ENCODE measurements at places on chromosomes 6 and 20.

DNA sequence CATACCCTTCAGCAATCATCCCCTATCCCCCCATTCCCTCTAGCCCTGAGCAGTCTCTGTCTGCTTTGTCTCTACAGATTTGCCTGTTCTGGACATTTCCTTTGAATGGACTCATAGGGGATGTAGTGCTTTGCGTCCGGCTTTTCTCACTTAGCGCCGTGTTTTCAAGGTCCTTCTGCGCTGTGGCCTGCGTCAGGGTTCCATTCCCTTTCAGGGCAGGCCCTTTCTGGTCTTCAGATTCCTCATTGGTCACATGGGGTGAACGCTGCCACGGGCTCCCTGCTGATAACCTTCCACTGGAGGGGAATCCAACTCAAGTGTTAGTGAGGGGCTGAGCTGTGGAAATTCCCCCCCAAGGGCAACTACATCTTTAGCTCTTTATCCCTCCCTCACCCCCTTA is 36.4 kb upstream of the APCDD1L start:
- DNase-seq = no peak

- no peak for DNase-seq
Measured at GRCh38 chr6:118586746-118587485, 38.8 kb downstream of the PLN start.

GRCh38 chr6:21091411-21091810 is 502.1 kb upstream of the SOX4 start:
- no peak for DNase-seq

DNA sequence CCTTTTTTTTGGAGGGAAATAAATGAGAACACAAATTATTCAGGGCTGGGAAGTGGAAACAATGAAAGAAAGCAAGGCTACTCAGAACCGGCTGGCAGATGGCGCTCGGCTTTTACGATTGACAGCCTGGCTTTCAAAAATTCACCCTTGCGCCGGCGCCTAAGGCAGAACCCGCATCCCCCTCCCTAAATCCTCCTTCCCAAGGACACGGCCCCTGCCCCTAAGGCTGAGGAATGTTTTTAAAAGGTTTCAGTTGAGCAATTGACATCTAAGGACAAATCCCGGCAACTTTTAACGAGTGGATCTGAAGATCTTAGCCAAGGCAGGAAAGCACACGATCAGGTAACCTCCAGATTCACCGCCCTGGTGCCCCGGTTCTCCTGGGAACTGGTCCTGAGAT is 16.3 kb downstream of the GNAS start:
- DNase-seq = no peak

DNA sequence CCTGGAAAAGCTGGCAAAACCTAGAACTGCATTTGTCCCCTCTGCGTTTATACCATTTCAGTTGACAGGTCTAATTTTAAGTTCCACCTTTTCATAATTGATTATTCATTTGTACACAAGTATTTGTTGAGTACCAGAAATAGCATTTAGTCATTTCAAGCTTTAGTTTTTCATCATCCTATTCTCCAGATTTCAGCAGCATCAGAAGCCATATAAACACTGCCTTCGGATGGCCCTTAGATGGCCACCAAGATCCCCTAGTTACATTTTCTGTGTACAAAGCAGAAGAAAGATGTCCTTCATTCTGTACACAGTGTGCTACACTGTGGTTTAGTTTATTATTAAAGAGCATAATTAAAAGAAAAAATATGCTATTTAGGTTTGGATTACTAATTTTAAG is 131.4 kb downstream of the LAMA2 start:
- DNase-seq = no peak

GRCh38 chr6:79374308-79374707 is 139.8 kb upstream of the HMGN3 start:
- DNase-seq = no peak

GRCh38 chr6:105272786-105273185 is 93.0 kb upstream of the POPDC3 start:
- no peak for DNase-seq

DNA sequence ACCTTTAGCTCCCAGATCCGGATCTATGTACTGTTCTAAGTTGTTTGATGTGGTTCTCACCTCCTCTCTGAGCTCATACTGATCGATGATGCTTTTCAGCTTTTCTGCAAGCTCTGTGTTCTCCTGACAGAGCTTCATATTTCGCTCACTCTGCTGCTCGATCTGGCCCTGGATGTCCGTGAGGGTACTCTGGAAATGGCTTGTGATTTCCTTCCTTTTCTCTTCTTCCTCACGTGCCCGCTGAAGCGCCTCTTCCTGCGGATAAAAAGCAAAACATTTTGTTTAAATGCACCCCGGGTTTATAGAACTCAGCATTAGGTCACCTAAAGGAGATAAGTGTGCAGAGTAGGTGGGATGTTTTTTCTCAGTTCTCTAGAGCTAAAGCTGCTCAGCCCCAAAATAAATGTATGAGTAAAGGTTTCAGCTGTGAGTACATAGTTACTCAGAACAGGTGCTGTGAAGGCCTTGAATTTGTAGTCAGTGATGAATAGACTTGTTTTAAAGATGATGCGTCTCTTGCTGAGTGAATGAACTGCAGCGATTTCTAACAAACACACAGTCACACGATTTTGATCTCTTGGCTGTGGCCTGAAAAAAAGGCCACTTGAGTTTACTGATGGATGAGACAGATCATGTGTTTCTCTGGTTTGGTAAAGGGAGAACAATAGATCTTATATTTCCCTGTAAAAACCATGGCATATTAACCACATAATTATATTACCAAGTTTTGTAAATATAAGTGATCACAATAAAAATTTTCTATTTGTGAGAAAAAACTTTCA is 29.1 kb downstream of the TXLNB start:
- DNase-seq = peak; percentile 8

DNA sequence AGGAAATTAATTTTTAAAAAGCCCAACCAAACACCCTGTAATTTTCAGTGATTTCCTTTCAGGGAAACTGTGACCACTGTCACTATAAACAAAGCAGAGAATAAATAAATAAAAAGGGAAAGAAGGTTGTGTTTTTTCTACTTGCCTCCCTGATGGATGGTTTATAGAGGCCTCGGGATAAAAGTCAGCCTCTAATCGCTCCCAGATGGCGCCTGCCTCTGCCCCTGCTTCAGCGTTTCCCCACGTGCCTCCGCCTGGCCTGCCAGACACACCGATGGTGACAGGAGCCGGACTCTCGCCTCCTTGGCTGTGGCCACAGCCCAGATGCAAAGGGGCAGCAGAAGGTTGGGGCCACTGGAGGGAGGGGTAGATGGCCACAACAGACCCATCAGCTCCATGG is 327.7 kb downstream of the CDC5L start:
- DNase-seq = no peak

DNA sequence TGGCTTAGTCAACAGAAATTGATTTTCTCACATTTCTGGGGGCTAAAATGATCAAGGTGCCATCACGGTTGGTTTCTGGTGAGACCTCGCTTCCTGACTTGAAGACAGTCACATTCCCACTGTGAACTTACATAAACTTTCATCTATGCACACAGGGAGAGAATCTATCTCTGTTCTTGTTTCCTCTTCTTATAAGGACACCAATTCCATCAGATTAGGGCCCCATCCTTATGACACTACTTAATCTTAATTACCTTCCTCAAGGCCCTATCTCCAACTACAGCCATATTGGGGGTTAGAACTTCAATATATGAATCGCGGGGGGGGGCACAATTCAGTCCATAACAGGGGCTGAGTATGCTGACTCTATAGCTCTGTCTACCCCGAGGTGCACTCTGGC is 10.6 kb upstream of the SCGN start:
- no peak for DNase-seq

DNA sequence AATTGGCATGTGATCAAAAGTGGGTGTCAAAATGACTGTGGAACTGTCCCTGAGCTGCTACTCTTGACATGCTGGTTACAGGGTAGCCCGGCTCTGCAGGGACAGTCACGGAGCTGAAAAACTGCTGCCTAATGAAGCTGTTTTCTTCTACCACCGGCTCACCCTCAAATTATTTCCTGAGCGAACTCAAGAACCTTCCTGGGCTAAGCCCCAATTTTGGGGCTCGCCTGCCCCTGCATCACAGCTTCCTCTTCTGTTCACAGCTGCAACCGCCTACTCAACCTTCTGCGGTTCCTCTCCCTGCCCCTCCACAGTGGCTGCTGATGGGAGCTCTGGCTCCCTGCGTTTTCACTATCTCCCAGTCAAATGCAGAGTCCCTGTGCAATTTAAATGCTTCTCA is 110.8 kb upstream of the MLN start:
- DNase-seq = no peak

- DNase-seq = no peak
Measured at GRCh38 chr6:43965628-43966373, 161.5 kb downstream of the MRPL14 start.

- no peak for DNase-seq
Measured at GRCh38 chr20:61524951-61525666, 273.0 kb downstream of the CDH4 start.

DNA sequence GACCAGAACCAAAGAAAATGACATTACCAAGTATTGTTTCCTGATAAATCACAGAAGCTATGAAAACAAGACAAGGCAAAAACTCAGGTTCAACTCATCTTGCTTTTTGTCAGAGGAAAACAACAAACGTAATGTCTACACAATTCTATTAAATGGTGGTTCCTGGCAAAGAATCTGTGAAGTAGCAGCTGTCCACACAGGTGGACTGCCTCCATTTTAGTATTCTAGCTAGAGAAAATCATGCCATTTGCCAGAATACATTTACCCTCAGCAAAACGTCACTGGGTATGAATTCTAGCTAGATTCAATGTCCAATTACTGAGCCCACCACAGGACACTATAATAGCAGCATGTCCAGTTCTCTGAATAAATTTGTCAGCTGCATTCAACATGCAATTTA is 125.4 kb downstream of the ADGRB3 start:
- DNase-seq = no peak

DNA sequence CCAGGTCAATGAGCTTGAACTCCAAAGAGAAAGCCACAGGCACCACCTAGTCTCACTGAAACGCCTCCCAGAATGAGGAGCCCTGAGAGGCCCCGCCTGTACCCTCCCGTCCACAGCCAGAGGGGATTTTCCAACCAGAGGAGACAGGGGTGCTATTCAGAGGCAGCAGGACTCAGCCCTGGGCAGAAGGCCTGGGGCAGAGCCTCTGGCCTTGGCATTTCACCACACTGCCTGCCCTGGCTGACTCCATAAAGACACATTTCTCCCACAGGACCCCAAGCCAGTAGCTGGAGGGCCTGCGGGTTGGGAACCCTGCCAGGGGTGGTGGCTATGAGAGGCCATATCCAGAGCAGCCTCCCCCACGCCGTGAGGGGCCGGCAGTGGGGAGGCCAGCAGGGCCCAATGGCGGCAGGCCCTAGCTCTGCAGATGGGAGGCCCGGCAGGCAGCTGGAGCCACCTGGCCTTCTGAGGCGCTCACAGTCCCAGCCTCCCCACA is 159.3 kb downstream of the PREX1 start:
- DNase-seq = no peak

DNA sequence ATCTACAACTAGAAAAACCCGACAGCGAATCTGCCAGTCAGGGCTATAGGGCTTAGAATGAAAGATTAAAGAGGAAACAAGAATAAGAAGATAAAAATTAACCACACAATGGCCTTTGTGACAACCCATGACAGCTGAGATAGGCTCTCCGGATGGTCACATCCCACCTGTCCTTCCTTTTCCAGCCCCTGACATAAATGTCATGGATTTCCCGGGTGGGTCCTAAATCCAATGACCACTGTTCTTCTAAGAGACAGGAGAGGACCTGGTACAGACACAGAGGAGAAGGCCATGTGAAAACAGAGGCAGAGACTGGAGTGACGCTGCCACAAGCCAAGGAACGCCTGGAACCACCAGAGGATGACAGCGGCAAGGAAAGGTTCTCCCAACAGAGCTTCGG is 41.8 kb downstream of the ATXN1 start:
- no peak for DNase-seq

GRCh38 chr20:53829255-53829723 is 235.7 kb upstream of the ZNF217 start:
- DNase-seq = no peak

DNA sequence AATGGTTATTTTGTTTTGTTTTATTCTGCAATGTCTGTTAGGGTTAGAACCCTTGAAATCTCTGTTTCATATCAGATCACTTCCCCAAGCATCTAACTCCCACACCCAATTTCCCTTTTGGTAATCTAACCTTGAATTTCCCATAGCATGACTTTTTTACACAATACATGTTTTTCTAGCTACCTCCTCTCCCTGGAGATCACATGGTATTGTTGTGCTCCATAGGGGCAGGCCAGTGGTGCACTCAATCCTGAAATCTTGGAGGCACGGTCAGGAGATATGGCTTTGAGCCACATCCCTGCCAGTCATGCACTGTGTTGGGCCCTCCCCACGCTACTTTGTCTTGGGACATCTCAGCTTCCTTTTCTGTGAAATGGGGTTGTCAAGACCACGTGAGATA is 36.7 kb upstream of the NNAT start:
- no peak for DNase-seq

- DNase-seq = no peak
Measured at GRCh38 chr6:140897349-140897748, 1235.4 kb upstream of the GJE1 start.

DNA sequence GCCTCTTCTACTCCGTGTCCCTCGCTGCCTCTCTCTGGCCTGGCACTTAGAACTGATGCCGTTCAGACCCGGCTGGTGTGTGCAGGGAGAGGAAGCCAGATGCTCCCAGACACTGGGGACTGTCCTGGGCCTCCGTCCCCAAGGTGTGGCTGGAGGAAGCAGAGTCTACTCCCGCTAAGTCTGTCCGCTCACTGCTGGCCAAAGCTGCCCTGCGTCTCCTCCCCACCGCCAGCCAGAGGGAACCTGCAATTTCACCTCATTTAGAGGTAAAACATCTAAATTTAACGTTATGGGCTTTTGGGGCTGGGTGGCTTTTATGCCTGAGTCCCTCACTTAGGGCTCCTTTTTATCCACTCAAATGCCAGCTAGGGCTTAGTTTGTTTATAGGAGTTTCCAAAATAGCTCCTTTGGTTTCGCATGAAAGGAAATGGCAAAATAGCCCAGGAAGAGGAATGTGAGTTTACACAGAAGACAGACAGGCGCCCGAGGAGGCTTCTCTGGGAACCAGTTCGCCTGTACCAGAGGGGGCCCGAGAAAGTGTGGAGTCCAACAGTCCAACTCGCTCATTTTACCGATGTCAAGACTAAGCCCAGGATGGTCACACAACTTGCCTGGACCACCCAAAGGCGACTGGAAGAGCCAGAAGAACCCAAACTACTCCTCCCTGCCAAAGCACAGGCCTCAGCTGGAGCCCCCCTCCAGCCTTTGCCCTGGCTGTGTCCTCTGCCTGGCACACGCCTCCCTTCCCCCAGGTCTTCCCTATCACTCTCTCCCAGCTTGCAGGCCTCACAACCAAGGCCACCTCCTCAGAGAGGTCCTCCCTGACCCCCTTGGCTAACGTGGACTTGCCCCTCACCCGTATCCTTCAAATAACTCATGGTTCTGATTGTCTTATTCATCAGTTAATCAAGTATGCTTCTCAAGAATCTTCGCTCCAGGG is 54.5 kb downstream of the RIPOR3 start:
- DNase-seq = no peak
